AG08396 (cell line): ENCODE measurements at places on chromosomes 16 and 17.

DNA sequence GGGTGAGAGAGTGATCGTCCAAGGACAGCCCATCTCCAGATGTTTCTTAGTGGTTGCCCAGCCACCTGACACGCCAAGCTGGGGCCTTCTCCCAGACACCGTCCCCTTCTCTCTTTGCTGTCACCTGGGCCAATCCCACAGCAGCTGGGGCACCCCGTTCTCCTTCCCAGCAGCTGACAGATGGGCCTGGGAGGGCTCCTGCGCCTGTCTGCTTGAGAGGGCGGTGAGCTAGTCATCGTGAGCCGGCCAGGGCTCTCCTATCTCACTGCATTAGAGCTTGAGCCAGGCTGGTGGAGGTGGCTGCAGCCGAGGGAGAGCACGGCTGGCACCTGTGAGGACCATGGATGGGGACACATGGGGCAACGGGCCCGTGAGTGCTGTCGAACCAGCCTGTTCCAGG is 41.2 kb downstream of the RAB11FIP3 start:
- no peak for DNase-seq

- no peak for DNase-seq
Observed at GRCh38 chr16:66026211-66026610, 340.3 kb upstream of the CDH5 start.

- peak; percentile 41 for DNase-seq
Observed at GRCh38 chr16:89297156-89297874, 79.8 kb downstream of the ZNF778 start.

- no peak for DNase-seq
Observed at GRCh38 chr17:73318836-73319235, 7.0 kb upstream of the CDC42EP4 start.

DNA sequence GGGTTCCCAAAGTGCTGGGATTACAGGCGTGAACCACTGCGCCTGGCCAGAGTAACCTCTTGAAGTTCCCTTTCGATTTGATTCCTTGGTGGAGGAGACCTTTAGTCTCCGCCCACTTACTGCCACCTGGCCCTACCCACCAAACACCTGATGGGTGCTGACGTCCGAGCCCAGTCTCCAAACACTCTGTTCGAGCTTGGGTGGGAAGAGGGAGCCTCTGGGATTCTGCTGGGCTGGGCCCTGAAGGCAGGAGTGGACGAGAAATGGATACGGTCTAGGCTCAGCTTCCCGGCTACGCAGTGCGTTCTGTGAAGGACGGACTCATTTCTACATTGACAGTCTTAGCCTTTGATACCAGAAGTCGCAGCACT is 870 bp upstream of the ITGA3 start:
- DNase-seq = no peak

- DNase-seq = no peak
Observed at GRCh38 chr16:89022051-89022836, 45.2 kb upstream of the CBFA2T3 start.
